ENCODE measurements at places on chromosomes 5 and 9.

DNA sequence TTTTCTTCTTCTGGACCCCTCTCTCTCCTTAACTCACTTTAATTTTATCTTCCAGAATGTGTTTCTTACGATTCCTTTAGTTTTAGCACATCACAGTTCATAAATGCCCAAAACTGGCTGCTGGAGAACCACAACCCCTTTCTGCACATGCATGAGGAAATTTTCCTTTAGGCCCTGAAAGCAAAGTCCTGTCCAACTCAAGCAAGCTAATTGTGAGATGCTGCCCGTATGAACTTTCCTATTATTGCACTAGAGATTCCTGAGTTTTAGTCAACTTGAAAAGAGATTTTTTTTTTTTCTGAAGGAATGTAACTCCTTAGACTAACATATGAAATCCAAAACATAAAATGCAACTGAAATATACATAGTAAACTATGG lies 52.1 kb upstream of the DAB2 start:
- no peak for DNase-seq

- DNase-seq: no peak
These were observed 56.5 kb downstream of the TRIP13 start for GRCh38 chr5:949275-949543.

DNA sequence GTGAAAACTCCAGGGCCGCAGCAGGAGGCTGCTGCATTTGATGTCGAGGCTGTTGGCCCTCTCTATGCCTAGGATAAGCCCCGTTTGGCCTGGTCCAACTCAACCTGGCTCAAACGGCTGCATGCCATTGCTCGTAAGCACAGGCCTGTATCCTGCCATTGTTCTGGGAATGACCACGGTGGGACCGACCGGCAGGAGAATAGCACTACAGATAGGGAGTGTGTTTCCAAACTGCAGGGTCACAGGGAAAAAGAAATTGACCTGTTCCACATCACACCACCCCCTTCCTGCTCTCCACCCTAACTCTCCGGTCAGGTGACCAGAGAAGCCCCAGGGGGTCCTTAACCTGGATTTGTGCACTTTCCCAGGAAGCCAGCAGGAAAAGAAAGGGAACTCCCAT lies 278.7 kb upstream of the KLF4 start:
- DNase-seq: no peak

GRCh38 chr5:126373375-126374108 lies 49.7 kb upstream of the GRAMD2B start:
- no peak for DNase-seq

DNA sequence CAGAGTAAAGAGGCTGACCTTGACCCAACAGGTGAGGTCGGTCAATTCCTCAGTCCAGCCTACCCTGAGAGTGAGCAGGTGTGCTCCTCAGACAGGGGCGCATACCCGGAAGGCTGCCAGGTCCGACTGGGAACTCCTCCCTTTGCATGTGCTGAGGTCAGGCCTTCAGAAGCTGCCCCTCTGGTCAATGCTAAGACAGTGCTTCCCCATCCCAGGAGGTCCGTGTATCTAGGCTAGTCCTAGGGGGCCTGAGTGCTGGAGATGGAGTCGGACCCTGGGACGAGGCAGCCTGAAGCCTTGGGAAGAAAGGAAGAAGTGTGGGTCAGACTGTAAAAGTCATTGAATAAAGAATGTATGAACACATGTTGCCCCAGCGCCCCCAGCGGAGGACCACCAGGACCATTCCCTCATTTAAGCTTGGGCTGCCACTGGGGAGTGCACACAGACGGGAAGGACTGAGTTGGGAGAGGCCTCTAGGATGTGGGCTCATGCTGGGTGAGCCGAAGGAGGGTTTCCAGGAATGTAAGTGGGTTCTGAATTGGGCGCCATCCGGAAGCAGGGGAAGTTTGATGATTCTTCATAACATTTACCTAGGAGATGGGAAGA lies 41.0 kb upstream of the GFPT2 start:
- DNase-seq: no peak

DNA sequence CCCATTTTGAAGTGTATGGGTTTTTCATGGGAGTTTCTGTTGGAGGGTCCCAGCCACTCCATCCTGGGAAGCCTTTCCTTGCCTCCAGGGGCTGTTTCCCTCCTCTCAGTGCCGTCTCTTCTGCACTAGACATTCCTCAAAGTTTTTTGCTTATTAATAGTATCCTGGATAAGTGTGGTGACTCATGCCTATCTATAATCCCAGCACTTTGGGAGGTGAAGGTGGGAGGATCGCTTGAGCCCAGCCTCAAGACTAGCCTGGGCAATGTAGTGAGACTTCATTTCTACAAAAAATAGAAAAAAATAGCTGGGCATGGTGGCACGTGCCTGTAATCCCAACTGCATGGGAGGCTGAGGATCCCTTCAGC lies 43.1 kb downstream of the RALGPS1 start:
- peak; percentile 72 for DNase-seq

DNA sequence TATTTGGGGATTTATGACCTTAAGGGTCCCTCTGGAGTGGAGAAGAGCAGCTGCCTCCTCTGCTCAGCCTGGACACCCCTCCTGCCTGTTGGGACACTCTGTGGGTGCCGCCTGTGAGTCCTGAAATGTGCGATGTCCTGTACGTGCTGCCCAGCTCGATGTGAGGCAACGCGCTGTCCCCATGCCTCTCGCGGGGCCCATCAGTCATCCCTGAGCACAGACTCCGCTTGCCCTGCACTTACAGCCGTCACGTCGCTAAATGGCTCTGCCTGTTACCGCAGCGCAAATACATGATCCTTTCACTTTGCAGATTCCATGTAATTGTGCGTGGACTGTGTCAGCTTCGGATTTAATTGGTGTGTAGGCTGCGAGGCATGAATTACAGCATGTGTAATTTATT lies 27.1 kb downstream of the IRX4 start:
- no peak for DNase-seq

GRCh38 chr5:60295423-60295822 lies 401.9 kb upstream of the PDE4D start:
- peak; percentile 50 for DNase-seq
